Heart left ventricle (tissue), 16 donors: ENCODE measurements at places on chromosomes 13 and 19. TPM values are rescaled to one million over a fixed set of nuclear protein-coding genes. Genes with fewer than 3 reads are reported as not detected.

Gene LGALS7
- not detected for total RNA-seq

Gene KCNC3
- total RNA-seq: 2.5 TPM

Gene TTYH1
- 0.77 TPM for total RNA-seq

Gene EFNA2
- not detected for total RNA-seq

Gene CEACAM16
- total RNA-seq: not detected

Gene TRAPPC6A
- total RNA-seq: 7.7 TPM

Gene PRODH2
- not detected for total RNA-seq

DNA sequence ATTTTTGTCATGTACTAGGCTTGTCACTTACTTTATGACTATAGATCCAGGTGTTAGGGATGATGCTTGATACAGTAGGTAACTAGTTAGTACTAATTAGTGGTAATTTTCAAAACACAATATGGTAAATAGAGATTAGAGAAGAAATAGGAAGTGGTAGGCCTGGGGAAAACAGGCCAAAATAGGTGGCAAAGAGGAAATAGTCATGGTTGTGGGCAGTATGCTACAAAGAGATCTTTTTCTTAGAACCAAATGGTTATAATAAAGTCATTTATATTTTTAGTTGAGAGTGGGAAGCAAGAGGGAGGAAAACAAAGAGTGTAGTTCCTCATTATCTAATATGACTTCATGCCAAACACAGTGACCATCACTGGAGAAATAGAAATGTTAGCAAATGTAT is 9.1 kb upstream of the VWA8 start:
- DNase-seq: no peak
- no peak overlapping the region for H3K4me3 ChIP-seq
- H3K27ac ChIP-seq: no peak overlapping the region
- H3K36me3 ChIP-seq: no peaks in the 10 kb centered on the region
- no peaks in the 10 kb centered on the region for H3K27me3 ChIP-seq

- H3K36me3 ChIP-seq: no peaks in the 10 kb centered on the region
- peaks cover 37% of the 10 kb centered on the region for H3K27me3 ChIP-seq
- DNase-seq: peak; percentile 79
- peaks cover 15% of the 10 kb centered on the region for H3K4me1 ChIP-seq
- H3K4me3 ChIP-seq: peak overlapping the region; percentile 49
Measured at GRCh38 chr19:50657712-50658440, 8.6 kb downstream of the C19orf81 start.

DNA sequence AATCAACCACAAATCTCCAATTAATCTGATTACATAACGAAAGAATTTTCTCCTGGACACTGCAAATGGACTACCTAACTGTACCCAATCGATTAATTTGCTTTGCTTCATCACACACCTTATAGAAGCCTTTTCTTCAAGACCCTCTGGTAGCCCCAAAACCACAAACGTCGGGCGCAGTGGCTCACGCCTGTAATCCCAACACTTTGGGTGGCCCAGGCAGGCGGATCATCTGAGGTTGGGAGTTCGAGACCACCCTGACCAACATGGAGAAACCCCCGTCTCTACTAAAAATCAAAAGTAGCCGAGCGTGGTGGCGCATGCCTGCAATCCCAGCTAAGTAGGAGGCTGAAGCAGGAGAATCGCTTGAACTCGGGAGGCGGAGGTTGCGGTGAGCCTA is 42.9 kb upstream of the ZNF429 start:
- no peak for DNase-seq
- no peaks in the 10 kb centered on the region for H3K4me1 ChIP-seq
- no peaks in the 10 kb centered on the region for H3K36me3 ChIP-seq

DNA sequence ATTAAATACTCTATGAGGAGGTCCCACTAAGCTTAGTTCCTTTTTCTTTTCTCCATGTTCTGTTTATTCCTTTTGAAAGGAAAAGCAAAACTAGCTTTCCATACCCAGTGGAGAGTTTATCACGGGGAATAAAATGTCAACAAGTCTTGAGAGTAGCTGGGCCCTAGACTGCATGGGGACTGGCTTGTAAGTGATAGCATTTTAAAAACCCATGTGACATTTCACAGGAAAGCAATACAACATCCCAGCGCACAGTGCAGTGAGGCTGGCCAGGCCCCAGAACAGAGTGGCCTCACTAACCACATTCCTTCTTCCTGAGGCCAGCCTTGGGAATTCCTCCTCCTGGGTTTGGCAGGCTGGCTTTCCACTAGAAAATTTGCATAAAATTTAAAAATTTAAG is 149.8 kb downstream of the DLEU7 start:
- peak overlapping the region; percentile 68 for H3K27ac ChIP-seq
- H3K4me1 ChIP-seq: peaks cover 29% of the 10 kb centered on the region
- DNase-seq: peak; percentile 66
- H3K36me3 ChIP-seq: no peaks in the 10 kb centered on the region

DNA sequence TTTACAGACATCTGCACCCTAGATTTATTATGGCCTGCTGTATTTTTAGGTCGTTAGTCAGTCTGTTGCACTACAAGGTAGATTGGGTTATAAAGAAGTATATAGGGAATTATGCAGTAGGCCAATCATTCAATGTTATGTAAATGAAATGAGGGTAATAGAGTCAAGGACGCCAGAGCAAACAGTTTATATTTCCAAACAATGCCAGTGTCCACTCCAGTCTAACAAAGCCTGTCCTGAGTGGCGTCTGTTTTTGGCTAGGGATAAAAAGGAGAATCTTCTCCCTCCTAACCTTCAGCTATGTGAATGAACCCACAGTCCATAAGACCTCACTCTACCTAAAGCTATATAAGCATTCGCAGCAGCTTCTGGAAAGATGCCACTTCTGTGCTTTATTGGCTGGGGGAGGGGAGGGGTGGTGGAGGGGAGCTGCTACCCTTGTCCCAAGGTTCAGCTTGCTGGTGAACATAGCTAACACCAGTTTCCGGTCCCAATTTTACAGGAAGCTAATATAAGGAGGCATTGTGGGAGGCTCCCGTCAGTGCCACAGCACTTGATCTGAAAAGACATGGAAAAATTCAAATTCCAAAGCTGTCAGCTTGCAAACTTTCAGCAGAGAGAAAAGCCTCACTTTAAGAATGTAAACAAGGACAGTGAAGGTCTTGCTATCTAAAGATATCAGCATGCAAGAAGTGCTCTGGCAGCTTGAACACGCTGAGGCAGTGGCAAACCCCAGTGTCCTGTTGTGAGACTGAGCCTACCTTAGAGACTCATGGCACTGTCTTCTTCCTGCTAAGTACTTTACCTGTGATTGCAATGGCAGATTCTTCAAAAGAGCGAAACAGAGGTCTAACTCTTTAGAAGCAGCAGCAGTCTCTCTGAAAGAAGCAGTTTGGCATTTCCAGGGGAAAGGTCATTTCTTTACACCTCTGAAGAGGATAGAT is 369.9 kb downstream of the PCDH9 start:
- no peaks in the 10 kb centered on the region for H3K4me1 ChIP-seq
- no peak for DNase-seq
- no peak overlapping the region for H3K27ac ChIP-seq
- H3K27me3 ChIP-seq: no peaks in the 10 kb centered on the region

DNA sequence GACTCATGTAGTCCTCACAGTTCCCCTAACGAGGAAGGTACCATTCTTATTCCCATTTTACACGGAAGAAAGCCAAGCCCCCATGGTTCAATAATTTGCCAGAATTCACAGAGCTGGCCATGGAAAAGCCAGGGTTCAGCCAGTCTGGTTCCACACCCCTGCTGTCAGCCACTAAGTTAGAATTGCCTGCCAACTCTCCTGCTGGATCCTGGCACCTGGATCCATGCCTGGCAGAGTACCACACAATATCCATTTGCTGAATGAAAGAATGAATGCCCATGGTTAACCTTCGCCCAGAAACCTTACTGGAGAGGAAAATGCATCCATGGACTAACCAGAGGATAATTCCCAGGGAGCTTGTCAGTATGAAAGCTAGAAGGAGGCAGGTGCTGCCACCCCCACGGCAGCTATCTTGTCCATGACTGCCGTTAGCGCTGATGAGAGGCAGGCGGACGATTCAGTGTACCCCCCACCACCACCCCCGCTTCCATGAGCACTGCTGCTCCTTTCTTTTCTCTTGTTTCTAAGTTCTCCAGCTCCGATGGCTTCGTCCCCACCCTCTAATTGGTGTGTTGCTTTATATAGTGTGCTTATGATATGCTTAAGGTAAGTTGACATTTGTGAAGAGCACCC is 114.5 kb downstream of the SLC7A1 start:
- no peaks in the 10 kb centered on the region for H3K27me3 ChIP-seq
- no peak for DNase-seq
- H3K27ac ChIP-seq: peak overlapping the region; percentile 4
- H3K4me3 ChIP-seq: no peak overlapping the region
- H3K36me3 ChIP-seq: no peaks in the 10 kb centered on the region

DNA sequence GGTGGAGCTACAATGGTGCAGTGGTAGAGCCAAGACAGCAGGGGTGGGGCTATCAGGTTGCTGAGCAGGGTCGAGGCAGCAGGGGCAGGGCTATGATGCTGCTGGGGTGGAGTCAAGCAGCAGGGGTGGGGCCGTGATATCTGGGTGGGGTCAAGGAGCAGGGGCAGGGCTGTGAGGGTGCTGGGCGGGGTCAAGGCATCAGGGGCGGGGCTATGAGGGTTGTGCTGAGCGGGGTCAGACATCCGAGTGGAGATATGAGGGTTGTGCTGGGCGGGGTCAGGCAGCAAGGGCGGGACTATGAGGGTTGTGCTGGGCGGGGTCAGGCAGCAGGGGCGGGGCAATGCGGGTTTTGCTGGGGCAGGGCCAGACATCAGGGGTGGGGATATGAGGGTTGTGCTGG is 14.7 kb downstream of the HCN2 start:
- DNase-seq: no peak
- H3K4me3 ChIP-seq: no peak overlapping the region
- no peaks in the 10 kb centered on the region for H3K4me1 ChIP-seq
- H3K36me3 ChIP-seq: no peaks in the 10 kb centered on the region

- DNase-seq: no peak
- no peak overlapping the region for H3K27ac ChIP-seq
- H3K4me1 ChIP-seq: no peaks in the 10 kb centered on the region
- no peaks in the 10 kb centered on the region for H3K27me3 ChIP-seq
Measured at GRCh38 chr13:87138866-87139265, 532.3 kb upstream of the SLITRK5 start.

GRCh38 chr13:81760316-81760715 is 1419.4 kb upstream of the SPRY2 start:
- no peaks in the 10 kb centered on the region for H3K4me1 ChIP-seq
- no peak overlapping the region for H3K4me3 ChIP-seq
- no peak overlapping the region for H3K27ac ChIP-seq
- no peak for DNase-seq

DNA sequence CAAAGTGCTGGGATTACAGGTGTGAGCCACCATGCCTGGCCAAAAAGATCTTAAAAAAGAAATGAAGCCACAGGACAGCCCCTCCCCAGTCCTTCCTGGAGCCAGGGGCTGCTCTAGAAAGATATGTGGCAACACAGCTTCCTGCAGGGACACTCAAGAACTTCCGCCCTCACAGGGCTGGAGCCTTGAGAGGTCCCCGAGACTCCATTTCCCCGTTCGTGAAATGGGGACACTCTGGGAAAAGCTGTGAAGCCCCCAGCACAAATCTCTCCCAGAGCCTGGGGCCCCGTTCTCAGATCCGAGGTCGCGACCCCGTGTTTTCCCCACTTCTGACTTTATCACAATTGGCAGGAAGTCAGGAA is 2.5 kb upstream of the GPX4 start:
- H3K4me3 ChIP-seq: peak overlapping the region; percentile 6
- H3K4me1 ChIP-seq: peaks cover 54% of the 10 kb centered on the region
- peaks cover 4% of the 10 kb centered on the region for H3K36me3 ChIP-seq
- peak overlapping the region; percentile 93 for H3K27ac ChIP-seq

GRCh38 chr19:9917321-9917720 is 19.0 kb downstream of the OLFM2 start:
- no peak overlapping the region for H3K4me3 ChIP-seq
- H3K27me3 ChIP-seq: peaks cover 9% of the 10 kb centered on the region
- H3K36me3 ChIP-seq: no peaks in the 10 kb centered on the region
- no peak overlapping the region for H3K27ac ChIP-seq

DNA sequence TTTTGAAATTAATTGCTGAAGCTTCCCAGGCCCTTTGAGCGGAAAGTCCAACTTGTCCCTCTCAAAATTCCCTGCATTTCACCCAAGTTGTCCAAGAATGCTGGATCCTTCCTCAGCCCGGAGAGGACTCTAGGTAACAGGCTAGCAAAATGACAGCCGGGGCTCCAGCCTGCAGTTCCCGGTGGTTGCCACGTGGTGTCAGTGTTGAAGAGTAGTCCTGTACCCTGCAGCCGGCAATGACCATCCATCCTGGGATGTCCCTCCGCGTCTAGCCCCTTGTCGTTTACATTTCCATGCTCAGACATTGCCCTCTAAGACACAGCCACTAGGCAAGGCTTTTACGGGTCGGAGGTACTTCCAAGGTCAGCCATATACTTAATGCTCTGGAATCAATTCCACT is 31.4 kb upstream of the MTIF3 start:
- H3K4me3 ChIP-seq: no peak overlapping the region
- H3K4me1 ChIP-seq: no peaks in the 10 kb centered on the region
- H3K27ac ChIP-seq: no peak overlapping the region

- no peaks in the 10 kb centered on the region for H3K4me1 ChIP-seq
- no peak for DNase-seq
- no peak overlapping the region for H3K4me3 ChIP-seq
- no peak overlapping the region for H3K27ac ChIP-seq
Measured at GRCh38 chr19:27657271-27658051, 1555.5 kb downstream of the UQCRFS1 start.

DNA sequence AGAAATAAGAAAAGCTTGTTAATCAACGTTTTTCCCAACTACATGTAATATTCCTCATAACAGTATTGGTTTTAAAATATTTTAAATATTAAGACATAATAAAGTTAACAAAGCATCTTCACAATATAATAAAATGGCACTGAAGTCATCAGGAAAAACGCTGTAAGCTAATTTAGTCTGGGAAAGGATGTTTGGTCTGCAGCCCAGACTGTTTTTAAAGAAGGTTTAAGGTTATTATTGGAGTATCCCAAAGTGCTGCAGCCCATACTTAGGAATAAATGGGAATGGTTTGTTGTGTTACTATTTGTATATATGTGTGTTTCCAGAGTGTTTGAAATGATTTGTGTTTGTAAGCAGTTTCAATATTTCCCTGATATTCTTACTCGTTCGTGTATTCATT is 192.8 kb upstream of the MAB21L1 start:
- H3K36me3 ChIP-seq: peaks cover 38% of the 10 kb centered on the region
- H3K4me3 ChIP-seq: no peak overlapping the region
- no peak for DNase-seq

DNA sequence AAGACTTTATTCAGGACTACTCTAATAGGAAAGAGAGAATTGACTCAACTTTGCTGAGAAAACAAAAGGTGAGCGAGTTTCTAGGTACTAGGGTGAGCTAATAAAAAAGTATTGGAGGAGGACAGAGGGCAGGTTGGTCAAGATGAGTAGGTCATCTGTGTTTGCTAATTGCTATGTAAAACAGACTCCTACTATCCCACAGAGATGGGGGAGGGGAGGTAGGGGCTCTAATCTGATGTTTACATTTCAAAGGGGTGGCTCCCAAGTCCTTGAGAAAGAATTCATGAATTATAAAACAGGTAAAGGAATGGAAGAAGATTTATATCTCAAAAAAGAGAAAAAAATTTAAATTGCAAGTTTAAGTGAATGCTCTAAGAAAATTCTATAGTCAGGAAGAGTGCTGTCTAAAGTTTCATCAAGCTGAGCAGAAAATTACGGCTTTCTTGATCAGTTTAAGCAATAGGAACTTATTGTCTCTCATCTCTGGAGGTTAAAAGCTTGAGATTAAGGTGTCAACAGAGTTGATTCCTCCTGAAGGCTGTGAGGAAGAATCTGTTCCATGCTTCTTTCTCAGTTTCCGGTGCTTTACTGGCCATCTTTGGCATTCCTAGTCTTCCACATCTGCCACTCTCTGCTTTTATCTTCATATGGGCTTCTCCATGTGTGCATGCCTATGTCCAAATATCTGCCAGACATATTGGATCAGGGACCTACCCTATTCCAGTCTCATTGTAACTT is 790.3 kb downstream of the SLITRK5 start:
- H3K4me3 ChIP-seq: no peak overlapping the region
- H3K4me1 ChIP-seq: no peaks in the 10 kb centered on the region
- no peaks in the 10 kb centered on the region for H3K36me3 ChIP-seq
